Heart right ventricle (tissue), 16 donors: ENCODE measurements at places on chromosomes 7 and 10. TPM values are rescaled to one million over a fixed set of nuclear protein-coding genes. Genes with fewer than 3 reads are reported as not detected.
A peak's percentile ranks its signal among the peaks of the same experiment; 100 is the strongest.

The LAMB1 gene
- polyA plus RNA-seq = 84.0 TPM

The CYP2C19 gene
- not detected for polyA plus RNA-seq

The AMPH gene
- polyA plus RNA-seq = 1.2 TPM

The PYROXD2 gene
- polyA plus RNA-seq = 3.1 TPM

The ARPC1A gene
- 93.1 TPM for polyA plus RNA-seq

The AOAH gene
- polyA plus RNA-seq = 0.73 TPM

GRCh38 chr7:157309988-157310668 is 26.7 kb upstream of the DNAJB6 start:
- no peak for DNase-seq

DNA sequence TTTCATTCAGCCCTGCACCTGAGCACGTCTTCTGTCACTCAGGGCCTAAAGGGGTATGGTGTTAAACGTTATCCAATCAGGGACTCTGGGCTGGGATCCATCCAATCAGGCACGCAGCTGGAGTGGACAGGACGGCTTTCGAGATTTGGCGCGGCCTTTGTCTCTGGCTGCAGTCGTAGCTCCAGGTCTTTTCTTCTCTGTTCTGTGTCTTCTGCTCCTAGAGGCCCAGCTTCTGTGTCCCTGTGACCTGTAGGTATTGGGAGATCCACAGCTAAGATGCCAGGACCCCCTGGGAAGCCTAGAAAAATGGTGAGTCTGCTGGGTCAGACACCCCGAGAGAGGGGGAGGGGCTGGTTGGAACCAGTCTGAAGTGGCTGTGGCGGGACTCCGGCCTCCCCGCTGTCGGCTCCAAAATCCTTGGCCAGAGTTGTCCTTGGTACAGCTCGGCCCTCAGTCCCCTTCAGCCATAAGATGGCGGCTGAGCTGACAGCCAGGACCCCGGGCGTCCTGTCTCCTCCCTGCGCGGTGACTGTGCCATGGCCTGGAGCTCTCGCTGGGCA is 11.7 kb upstream of the ZNF680 start:
- DNase-seq = peak; percentile 78

DNA sequence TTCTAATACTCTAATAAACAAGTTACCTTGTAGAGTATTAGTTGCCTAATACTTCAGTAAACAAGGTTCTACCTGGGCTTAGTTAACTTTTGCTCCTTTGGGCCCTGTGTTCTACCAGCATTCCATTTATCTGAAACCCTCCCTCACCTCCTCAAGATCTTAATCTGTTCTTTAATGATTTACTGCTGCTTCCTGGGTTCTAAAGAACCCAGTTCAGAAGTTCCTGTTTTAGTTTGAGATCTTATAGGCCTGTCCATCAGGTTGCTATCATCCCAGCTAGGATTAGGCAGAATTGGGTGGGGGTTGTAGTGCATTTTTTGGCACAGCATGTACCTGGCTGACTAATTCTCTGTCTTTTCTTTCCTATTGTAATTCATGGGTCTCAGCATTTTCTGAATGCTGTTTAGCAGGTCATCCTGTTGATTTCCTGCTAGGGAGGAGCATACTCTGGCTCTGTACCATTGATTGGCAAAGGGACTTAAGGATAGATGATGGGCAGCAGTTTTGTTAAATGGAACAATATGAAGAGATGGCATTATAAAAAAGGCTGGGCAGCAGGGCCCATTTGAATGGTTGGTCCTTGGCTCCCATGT is 53.7 kb upstream of the TMEM248 start:
- DNase-seq = no peak

DNA sequence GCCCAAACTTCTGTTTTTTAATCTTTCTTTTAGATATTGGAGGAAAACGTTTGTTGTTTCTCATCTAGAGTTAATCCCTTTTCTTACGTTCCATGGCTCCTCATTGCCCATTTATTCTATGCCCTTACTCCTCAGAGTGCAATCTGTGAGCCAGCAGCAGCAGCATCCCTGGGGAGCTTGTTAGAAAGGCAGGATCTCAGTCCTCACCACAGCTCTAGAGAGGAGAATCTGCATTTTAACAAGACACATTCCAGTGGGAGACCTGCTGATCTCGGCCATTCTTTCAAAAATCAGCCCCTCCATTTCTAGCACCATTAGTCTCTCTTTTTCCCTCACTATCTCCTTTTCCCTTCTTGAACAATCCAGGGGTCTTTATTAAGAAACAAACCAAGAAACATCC is 84.4 kb upstream of the NOBOX start:
- no peak for DNase-seq

GRCh38 chr7:124768525-124768924 is 2.9 kb upstream of the GPR37 start:
- no peak for DNase-seq

- DNase-seq = peak; percentile 16
Observed at GRCh38 chr7:31373337-31374289, 33.1 kb upstream of the NEUROD6 start.

GRCh38 chr7:30656006-30656957 is 26.0 kb downstream of the CRHR2 start:
- DNase-seq = no peak

DNA sequence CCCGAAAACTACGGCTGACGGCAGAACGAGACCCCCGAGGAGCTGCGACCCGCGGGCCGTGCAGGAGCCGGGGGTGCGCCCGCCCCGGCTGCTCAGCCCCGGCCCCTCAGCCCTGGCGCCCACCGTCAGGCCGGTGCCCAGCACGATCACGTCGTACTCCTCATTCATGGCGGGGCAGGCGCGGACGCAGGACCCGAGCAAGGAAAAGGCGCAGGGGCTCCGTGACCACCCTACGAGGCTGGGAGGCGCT is 218 bp downstream of the GDI2 start:
- DNase-seq = no peak

DNA sequence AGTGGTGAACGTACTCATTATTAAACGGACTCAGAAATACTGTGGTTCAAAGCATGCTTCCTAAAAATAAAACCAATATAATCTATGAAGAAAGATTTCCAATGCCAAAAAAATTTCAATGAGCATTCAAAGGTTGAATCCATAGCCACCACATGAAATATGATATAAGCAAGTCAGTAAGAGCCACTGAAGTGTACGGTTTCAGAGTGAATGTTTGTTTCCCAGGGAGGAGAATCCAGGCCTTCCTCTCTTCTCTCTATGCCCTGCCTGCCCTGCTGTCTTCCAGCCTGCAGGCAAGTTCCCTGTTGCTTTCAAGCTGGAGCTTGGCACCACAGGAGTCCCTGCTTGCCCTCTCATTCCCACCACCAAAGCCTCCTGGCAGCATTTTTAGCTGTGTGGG is 1171.6 kb upstream of the C7orf33 start:
- no peak for DNase-seq

- DNase-seq = no peak
Observed at GRCh38 chr7:40162516-40162915, 27.7 kb downstream of the SUGCT start.

DNA sequence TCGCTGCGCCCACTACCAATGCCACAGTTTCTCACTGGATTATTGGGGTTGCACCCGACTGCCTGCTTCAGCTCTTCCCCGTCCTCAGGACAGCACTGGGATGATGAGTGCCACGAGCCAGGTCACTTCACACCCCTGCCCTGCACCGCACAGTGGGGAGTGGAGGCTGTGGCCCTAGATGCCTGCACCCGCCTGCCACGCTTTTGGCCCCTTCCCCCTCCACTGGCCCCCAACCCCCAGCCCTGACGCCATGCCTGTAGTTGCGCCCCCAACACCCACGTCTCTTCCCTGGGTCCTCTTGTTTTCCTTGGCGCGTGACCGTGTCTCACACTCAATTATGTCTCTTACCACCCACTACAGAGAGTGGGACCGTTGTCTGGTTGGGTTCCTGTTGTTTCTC is 134.3 kb downstream of the VIPR2 start:
- DNase-seq = no peak

DNA sequence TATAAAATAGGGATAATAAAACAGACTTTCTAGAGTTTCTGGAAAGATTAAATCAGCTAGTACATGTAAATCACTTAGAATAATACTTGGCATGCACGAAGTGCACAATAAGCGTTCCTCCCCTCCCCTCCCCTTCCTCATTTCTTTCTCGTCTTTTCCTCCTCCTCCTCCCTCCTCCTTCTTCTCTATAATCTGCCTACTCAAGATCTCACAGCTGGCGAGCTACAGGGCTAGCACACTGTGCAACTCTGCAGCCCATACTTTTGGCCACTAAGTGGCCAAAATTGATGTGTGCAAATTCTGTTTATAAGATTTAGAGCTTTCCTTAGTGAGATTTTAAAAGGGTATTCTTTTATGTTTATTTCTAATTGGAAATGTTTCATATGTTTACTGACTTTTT is 565.3 kb downstream of the PHTF2 start:
- no peak for DNase-seq

GRCh38 chr10:25100141-25100540 is 74.7 kb upstream of the GPR158 start:
- no peak for DNase-seq

GRCh38 chr7:95509199-95509598 is 23.5 kb downstream of the ASB4 start:
- no peak for DNase-seq

DNA sequence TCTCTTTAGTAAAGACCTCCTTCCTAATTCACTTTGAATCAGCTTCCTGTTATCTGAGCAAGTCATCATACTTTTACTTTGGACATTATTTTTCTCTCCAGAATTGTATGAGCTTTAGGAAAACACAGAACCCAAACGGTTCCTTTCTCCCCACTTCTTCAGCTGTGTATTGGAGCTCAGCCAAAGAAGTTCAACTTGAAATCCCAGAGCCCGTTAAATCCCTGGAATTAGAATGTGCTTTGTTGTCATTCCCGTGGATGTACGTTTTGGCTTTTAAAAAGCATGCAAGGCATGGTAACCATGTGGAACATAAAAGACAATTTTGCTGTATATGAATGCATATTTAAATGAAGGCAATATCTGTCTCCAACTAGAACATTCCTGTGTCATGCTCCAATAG is 46.6 kb downstream of the AGMO start:
- DNase-seq = no peak

GRCh38 chr7:24576171-24577025 is 3.1 kb downstream of the PALS2 start:
- DNase-seq = no peak

DNA sequence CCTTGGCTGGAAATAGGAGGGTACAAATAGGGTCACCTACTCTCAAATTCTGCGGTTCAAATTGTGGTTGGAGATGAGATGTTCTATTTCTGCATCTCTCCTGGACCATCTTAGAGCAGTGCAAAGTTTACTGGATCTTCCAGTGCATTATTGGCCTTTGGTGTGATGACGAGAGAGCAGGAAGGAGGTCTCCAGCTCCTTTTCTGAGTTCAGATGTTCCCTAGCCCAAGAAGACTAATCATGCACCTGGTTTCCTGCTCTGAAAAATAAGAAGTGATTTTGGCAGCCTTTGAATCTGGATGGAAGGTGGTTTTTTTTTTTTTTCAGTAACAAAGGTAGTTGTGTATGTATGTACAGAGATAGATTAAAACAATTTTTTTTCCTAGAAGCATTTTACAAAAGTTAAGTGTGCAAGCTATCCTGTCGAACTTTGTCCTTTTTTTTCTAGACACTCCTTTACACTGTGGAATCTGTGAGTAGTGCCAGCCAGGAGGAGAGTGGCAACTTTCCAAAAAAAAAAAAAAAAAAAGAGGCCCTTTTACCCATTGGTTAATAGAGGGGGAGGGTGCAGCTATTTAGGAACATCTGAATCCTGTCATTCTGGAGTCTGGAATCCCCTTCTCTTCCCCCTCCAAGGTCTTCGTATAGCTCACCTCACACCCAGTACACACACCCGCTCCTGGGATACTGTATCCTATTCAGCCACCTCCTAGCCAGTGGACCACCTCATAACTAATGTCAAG is 26.3 kb downstream of the PAPSS2 start:
- DNase-seq = no peak

GRCh38 chr10:131531265-131532190 is 220.0 kb upstream of the TCERG1L start:
- no peak for DNase-seq

DNA sequence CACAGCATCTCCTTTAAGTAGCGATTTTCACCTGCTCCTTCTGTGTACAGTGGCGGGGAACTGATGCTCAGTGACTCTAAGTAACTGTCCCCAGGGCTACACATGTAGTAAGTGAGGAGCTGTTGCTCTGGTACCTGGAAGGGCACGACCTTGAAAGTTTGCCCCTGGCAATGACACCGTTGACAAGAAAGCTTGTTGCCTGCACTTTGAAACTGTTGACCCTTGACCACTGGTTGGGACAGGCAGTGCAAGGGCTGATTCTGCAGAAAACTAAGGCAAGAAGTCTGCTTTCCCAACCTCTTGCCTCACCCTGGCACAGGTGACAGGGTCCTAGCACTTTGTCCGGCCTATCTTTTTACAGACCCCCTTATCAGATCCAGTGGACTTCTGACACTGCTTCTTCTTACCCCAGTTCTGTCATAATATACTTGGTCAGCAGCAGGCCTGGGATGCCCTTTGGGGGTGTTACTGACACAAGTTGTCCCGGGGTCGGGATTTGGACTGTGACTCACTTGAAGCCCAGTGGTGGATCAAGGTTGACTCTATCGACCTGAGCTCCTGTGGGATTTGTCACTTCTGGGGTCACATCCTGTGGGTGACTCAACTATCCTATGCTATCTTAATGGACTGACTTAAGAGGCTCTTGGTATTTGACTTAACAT is 5.8 kb downstream of the ACSL5 start:
- DNase-seq = no peak

DNA sequence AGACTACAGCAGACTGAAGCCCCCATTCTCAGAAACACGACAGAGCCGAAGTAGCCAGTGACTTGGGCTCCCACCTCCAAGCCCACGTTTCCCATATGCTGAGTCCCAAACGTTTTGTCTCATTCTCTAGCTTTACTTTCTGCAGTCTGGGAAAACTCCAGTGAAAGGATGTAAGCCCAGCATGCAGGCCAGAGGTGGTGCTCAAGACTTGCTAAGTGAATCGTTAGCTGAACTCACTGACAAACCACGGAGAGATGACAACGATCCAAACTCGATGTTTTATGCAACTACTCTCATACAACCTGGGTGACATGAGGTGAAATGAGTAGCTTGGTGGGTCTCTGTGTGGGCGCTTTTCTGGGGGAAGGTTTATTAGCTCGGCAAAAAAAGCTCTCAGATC is 731.8 kb downstream of the SUGCT start:
- DNase-seq = no peak

- DNase-seq = no peak
Observed at GRCh38 chr10:96891840-96892239, 59.7 kb downstream of the LCOR start.
